Kidney (tissue), 22 donors: ENCODE measurements at places on chromosomes 2 and 18. TPM values are rescaled to one million over a fixed set of nuclear protein-coding genes. Genes with fewer than 3 reads are reported as not detected.

- DNase-seq: no peak
These were observed 27.1 kb downstream of the RALB start for GRCh38 chr2:120279708-120280107.

The UGT1A5 gene
- not detected for polyA plus RNA-seq

DNA sequence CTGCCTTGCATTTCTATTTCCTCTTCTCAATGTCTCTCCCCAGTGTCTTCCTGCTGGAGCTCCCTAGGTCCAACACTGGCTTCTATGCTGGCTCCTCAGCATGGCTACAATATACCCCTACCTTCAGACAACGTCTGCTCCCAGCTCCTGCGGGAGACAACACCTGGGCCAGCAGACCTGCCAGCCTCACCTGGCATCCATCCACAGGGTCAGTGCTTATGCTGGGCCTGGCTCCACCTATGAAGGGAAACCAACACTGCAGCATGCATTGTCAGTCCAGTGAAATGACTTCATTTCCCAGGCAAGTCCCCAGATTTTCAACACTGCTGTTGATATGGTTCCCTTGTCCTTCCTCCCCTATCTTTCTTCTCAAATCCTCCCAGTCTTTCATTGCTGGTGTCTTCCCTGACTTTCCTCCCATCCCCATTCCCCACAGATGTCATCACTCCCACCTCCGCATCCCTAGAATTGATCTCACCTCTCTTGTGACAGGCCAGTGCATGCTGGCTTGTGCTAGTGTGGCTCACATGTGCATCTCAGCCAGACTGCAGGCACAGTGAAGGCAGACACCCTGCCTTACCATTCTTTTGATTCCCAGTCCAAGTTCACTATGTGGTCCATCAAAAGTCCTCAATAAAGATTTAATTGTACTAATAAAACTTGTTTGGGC, 98.0 kb downstream of the MYO5B start:
- no peak for DNase-seq

- DNase-seq: no peak
These were observed 99.8 kb downstream of the METTL4 start for GRCh38 chr18:2471523-2471922.

DNA sequence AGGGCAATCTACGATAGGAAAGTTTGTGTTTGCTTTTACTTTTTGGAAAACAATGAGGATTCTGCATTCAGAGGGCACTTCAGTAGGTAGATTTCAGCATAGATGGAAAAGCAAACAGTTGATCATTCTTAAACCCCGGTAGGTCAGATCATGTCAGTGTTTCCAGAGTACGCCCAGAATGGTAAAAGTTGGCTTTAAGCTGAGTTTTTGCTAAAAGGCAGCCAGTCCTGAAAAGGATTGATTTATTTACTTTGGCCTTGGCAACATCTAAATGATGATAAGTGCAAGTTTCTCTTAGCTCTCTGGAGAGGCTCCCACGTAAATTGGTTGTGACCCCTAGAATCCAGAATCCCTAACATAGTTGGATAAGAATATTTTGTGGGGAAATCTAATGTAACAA, 168.0 kb downstream of the DIS3L2 start:
- no peak for DNase-seq

The ATP6V1C2 gene
- 38.0 TPM for polyA plus RNA-seq

The BMP10 gene
- polyA plus RNA-seq: not detected

The ALLC gene
- polyA plus RNA-seq: 1.3 TPM

DNA sequence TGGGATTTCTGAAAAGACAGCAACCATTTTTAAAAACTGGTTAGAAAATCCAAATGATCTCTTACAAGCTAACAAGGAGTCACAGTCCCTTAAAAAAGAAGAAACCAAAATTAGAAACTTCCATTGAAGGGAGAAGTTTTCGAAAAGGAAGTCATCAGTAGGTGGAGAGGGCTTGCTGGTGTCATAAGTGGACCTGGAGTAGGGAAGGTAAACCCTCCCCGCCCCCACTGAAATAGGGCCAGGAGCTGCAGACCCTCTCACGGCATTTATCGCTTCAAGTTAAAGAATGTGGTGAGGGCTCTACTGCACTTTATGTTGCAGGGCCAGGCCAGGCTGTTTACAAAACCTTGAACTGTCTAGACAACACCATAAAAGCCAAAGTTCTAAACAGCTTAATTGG, 2.9 kb downstream of the HOXD11 start:
- peak; percentile 76 for DNase-seq

The NCKAP5 gene
- 1.8 TPM for polyA plus RNA-seq

- peak; percentile 96 for DNase-seq
These were observed at the start of gene LBH for GRCh38 chr2:30231212-30231995. TSS of gene LBH (plus strand) at chr2:30231534. CDS start at chr2:30231739, 205 bp downstream.

GRCh38 chr18:3493501-3494244, 43.7 kb downstream of the TGIF1 start:
- no peak for DNase-seq

DNA sequence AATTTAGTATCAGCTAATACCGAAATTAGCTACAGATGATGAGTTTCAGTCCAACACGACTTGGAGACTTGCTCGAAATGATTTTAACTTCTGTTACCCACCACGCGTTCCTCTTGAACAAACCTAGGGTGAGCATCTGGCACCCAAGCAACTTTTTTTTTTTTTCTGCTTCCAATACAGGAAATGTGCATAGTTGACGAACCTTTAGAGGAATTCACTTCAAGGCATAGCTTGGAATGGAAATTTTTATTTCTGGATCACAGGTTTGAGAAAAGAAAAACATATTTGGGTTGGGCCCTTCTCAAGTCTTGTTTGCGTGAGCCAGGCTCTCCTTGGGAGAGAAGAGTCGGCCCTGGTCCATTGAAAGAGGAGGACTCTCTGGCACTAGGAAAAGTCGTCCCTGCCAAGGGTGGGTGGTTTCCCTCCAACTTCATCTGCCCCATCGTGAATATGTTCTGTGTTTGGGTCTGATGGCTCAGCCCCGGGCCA, 37.4 kb upstream of the RPL31 start:
- DNase-seq: no peak

DNA sequence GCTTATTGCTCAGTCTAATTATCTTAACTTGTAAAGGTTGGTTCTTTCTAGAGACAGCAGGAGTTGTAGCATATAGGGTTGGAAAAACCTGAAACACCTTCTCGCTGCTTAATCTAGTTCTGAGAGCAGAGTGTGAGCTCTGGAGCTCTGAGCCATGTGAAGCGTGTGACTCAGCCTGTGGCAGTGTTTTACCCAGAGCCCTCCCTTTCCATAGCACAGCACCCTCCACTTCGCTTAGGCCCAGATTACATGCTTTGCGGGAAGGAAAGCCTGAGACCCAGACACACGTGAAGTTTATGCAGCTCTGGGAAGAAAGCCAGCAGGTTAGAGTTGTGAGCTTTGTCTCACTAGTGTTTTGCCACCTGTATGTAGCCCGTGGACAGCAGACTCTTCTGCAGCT, 74.5 kb downstream of the INPP4A start:
- DNase-seq: no peak

GRCh38 chr18:6610466-6610865, 119.0 kb upstream of the ARHGAP28 start:
- DNase-seq: no peak

DNA sequence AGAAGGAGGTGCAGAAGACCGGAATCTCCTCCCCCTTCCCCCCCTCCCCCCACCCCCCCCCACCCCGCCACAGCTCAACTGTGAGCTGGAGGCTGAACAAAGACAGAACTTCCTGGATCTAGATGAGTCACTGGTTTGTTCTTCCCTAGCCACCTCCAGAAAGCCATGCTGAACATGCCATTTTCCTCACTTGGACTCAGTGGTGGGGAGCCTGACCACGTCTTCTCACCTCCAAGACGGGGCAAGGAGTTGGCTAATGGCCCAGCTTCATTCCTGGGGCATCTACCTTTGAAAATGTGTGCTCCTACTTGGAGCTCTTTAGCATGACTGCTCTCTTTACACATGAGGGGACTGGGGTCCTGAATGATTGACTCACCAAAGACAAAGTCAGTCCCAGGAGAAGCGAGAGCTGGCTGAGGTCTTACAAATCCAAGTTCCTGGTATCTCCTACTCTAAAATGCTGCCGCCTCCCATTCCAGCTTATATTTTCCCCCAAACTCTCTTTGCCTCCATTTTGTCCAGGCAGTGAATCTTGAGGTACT, 22.6 kb upstream of the FZD5 start:
- DNase-seq: no peak

The C2orf74 gene
- polyA plus RNA-seq: 47.6 TPM

GRCh38 chr2:239145601-239146000, 255.2 kb downstream of the HDAC4 start:
- DNase-seq: no peak

DNA sequence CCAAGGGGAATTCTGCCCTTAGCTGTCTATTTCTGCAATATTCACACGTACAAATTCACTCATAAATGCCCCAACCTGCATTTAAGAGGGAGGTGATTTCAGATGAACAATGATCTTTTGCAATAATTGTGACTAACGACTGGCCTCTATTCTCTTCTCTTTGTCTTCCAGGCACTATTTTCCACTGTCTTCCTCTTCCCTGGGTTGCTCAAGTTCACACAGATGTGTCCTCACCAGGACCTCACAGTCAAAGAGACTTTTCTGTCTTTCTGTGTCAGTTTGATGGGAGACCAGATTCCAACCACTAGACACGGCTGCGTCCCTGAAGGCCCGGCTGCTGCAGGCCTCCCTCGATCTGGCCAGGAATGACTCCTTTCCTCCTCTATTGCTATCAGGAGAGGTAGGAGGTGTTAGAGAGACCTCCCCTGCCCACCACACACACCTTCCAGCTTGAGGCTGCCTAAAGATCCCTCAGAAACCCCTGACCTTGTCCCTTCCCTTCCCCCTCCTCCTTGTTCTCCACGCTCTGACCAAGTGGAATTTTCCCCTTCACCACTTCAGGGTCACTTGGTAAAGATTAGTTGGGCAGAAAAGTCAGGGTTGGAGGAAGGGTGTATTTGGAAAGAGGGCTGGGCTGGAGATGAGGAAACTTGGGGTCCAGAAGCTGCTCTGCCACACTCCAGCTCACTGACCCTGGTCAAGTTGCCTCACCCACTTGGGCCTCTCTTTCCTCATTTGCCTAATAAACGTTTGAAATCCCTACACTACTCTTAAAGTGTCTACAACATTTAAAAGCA, 109.2 kb upstream of the COPS8 start:
- no peak for DNase-seq

GRCh38 chr2:53744395-53745065, 23.1 kb upstream of the CHAC2 start:
- no peak for DNase-seq

The DPYSL5 gene
- polyA plus RNA-seq: not detected

DNA sequence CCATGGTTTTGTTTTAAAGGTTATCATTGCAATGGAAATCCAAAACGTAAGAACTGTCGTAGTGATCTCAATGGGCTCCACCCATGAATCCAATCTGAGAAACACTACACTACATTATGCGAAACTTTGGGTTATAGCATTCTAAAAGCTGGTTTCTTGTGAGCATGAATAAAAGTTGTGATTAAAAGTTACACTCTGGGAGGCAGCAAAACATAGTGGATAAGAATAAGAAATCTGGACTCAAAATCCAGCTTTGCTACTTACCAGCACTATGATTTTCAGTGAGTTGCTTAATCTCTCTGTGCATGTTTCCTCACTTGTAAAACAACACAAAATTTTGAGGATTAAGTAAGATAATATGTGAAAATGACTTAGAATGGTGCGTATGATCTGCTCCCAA, 25.7 kb upstream of the THOC1 start:
- DNase-seq: no peak

GRCh38 chr18:76562286-76563122, 67.5 kb upstream of the ZNF516 start:
- no peak for DNase-seq

DNA sequence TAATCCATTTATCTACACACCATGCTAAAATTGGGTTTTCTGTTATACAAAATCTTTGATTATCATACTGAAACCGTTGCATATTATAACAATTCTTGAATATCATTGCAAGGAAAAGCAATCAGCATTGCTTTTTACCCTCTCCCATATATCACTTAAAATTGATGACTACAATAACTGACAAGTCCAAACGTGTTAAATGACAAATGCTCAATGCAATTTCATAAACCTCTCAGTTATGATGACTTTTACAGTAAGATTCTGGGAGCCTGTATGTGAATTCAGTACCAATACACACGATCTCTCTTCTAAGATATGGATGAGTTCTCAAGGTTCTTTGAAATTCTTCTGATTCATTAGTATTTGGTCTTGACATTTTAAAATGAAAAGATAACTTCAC, 368.5 kb upstream of the TRIB2 start:
- DNase-seq: no peak

The RBM44 gene
- not detected for polyA plus RNA-seq

- no peak for DNase-seq
These were observed 289.4 kb upstream of the CXCR4 start for GRCh38 chr2:136407117-136407951.

DNA sequence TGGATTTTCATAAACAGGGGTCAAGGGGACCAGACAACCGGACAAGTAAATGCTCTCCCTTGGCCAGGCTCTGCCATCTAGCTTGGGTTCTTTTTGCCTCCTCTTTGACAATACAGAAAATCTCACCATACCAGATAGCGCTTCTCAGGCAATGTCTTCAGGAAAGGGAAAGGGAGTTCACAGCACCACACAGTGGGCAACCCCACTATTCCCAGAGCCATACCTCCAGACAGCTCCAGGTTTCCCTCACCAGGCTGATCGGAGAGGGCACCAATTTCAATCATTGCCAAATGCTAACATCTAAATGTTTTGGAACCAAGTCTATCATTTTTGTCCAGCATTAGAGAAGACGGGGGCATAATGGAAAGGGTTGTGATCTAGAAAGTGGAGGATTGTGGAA, 28.1 kb downstream of the CCDC68 start:
- no peak for DNase-seq

DNA sequence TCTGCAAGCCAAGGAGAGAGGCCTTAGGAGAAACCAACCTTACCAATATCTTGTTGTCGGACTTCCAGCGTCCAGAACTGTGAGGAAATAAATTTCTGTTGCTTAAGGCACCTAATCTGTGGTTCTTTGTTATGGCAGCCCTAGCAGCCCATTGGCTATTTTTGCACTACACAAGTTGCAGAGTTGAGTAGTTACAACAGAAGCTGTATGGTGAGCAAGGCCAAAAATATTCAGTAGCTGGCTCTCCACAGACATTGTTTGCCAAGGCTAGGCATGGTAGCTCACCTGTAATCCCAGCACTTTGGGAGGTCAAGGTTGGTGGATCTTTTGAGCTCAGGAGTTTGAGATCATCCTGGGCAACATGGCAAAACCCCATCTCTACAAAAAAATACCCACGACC, 27.1 kb upstream of the SCYGR1 start:
- no peak for DNase-seq

- no peak for DNase-seq
These were observed 57.8 kb upstream of the ID2 start for GRCh38 chr2:8623958-8624591.

DNA sequence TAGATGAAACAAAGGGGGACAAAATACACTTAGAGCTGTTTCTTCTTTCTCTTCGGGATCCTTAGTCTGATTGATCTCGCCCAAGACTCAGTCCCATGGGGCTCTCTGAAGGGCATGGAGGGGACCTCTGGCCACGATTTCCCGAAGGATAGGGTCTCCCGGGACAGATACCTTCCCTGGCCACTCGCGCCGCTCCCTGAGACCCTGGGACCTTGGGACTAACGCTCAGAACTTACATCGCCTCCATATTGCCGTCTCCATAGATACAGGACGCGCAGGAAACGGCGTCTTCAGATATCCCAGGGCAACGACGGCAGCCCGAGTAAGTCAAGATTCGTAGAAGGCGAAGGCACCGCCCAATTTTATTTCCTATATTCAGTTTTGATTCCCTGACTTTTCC, at the start of gene CFAP65:
TSS of gene CFAP65 (minus strand) at position 265 of the 400 bp plus-strand sequence. CDS start 2,468 bp downstream, outside the sequence.
- DNase-seq: peak; percentile 54

GRCh38 chr2:185127412-185127811, 529.1 kb downstream of the ZNF804A start:
- no peak for DNase-seq
